ENCODE measurements at places on chromosomes 3 and 15.

DNA sequence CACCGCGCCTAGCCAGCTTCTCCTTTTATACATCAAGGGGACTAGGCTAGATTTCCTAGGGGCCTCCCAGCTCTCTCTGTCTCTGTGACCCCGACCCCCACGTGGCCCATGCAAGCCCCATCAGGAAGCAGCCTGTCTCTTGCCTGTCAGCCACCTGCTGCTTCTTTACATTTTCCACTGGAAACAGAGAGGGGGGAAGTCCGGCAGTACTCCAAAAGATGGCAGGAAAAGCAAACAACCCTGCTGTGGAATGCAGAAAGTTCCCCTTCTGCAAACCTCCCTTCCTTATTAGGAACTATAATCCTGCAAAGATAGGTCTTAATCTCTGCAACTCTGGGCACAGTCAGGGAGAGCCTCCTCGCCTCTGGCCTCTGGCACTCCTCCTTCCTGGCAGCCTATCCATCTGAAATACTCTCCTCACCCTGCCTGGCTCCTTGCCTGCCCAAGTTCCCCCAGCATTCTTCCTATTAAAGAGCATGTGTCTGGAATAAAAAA, 47.4 kb upstream of the HACD2 start:
- DNase-seq = no peak

DNA sequence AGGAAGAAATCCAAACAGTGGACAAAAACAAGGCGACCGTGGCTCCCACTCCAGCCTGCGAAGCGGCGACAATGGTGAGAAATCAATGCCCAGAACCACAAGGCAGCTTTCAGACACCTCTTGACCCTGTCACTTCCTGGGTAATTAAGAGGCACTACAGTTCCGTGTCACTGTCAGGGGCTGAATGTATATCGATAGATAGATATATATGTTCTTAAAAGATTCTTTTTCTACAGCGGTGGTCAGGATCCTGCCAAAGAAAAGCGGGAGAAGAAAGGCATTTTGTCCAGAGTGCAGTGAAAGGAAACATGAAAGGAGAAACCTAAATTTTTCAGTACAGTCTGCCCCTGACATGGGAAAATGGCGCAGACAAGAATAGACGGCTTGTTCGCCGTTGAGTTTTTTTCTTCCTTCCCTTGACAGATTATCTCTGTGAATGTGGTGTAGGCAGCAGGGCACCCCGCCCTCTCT, 56.2 kb upstream of the HES1 start:
- DNase-seq = no peak

GRCh38 chr3:33496449-33496848, 56.2 kb upstream of the UBP1 start:
- no peak for DNase-seq

DNA sequence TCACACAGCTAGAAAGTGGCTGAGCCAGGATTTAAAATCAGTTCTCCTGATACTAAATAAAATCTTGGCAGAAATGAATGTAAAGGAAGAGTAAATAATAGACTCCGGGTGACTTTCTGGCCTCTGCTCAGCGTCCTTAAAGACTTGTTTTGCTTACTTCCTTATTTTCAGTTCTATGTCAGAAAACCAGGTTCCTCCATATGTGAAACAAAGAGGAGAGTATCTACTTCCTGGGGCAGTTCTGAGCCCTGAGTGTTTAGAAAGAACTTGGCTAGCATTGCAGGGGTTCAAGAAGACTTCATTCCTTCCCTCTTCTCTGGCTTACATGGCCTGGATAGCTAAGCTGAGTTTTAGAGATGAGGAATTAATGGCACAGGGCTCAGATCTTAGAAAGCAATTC, 222.8 kb upstream of the TLE3 start:
- no peak for DNase-seq

DNA sequence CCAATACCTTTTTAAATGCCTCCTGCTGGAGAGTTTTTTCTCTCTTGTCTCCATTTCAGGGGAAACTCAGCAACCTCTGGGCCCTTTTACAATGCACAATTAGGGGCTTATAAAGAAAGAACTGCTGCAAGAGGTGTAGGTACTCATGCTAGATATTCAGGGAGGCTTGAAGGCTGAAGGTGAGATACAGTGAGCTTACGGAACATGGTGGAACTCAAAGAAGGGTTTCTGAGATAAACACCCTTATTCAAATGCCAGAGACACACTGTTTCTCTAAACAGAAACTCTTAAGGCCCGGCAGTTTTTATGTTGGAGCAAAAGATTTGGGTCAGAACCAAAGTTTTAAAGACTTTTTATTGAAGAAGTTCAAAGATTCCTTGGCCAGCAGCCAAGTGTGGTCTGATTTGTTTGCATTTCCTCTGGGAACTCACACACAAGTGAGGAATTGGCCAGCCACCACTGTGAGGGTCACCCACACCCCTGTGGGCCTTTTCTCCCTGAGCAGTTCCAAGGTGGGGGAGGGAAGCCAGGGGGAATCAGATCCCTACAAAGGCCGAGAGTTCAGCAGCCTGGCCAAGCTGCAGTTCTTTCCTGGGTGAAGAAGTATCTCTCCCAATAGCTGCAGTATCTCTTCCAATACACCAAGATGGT, 47.8 kb downstream of the TNFAIP8L3 start:
- no peak for DNase-seq

DNA sequence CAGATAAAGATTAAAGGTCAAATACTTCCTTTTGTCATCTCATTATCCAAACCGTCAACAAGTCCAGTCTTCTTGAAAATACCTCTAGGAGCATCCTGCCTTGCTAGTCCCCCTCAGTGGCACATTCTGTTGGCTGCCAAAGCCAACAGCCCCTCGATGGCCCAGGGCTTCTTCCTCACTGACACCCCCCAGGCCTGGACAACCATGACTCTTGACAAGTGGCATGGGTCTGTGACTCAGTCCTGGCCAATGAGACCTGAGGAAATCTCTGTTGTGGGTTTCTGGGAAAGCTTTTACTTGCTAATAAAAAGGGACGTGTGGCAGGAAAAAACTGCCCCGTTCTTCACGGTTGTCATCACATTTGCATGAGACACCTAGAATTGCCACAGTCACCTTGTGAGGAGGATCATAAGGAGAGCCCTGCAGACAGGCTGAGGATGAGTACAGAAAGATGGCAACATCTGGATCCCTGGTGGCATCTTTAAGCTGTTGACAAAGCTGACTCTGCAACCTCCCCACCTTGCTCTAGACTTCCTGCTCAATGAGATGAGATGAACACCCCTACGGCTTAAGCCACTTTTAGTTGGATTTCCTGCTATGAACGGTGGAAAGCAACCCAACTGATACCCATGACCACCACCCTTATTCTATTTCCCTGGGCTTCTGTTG, 81.5 kb downstream of the OXNAD1 start:
- no peak for DNase-seq

- no peak for DNase-seq
Observed at GRCh38 chr3:42729404-42730145, 27.0 kb upstream of the HHATL start.

GRCh38 chr15:94882071-94882712, 650.8 kb downstream of the MCTP2 start:
- DNase-seq = no peak

DNA sequence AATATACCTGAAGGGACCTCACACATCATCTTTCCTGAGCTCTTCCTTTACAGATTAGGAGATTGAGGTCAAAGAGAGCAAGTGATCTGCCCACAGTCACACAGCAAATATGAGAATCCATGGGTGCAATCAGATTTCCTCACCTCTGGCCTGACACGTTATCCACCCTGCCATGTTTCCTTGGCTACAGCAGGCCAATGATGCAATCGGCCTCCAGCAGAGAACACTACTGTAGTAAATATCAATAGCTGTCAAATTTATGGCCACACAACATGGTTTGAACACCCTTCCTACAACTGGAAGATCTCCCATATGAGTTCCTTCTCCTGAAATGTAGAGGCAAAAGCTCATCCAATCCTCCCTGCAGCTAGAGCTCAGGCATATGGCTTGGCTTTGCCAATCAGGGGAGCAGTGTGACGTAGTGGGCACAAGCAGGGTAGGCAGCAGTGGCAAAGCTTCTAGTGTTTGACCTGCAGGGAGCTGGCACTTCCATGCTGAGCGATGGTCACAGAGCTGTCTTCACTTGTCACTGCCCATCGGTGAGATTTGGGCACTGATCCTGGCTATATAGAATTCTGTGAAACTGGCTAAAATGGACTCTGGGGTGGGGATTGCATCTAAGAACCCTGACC, 271.3 kb downstream of the TJP1 start:
- DNase-seq = no peak

DNA sequence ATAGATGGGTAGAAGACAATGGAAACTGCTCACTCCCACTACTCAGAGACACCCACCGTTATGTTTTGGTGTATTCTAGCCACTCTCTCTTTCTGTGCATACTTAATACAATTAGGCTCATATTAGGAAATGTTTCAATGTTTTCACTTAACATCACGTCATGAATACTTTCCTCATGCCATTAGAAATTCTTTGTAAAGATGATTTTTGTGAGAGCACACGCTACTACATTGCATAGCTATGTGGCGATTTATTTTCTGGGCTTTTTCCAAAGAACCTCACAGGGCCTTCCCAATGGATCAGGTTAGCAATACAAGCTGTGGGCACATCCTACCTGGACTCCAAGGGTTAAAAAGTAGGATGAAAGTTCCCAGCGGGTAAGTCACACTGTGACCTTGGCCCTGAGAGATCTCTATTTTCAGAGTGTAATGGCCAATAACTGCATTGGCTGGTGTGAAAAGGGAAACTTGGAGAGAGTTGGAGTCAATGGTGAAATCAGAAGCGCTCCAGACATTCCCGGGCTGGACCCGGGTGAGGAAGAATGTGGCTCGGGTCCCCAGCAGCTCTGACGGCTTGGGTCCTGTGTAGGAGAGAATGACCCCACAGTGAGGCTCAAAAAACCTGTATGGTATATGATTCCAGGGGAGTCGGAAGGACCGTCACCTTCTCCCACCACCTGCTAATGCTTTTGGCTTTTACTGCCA, 25.8 kb upstream of the TGM5 start:
- no peak for DNase-seq

GRCh38 chr15:36024031-36024688, 478.2 kb upstream of the DPH6 start:
- no peak for DNase-seq

DNA sequence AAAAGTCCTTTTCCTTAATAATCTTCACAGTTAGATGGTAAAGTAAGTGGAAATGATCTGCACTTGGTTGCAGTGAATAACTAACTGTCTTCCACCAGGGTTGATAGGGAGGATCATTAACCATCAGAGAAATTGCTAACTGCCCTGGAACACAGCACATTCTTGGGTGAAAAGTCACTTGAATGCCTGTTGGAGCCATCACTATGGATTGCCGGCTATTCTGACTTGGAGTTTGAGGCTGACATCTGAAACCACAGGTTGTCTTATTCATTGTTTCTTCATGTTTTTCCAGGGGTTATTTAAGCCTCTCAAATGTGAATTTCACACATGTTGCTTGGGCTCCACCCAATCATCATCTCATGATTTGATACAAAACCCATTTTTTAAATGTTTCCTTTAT, 901.4 kb downstream of the MCTP2 start:
- peak; percentile 94 for DNase-seq

- DNase-seq = no peak
Observed at GRCh38 chr15:47675735-47676134, 41.6 kb upstream of the SEMA6D start.

GRCh38 chr3:50147861-50148260, 7.3 kb upstream of the SEMA3F start:
- DNase-seq = no peak
